ENCODE measurements at places on chromosomes 2 and 18. TPM values are rescaled to one million over a fixed set of nuclear protein-coding genes. Genes with fewer than 3 reads are reported as not detected.

GRCh38 chr2:218378053-218378452, 4.0 kb upstream of the SLC11A1 start:
- DNase-seq: no peak

DNA sequence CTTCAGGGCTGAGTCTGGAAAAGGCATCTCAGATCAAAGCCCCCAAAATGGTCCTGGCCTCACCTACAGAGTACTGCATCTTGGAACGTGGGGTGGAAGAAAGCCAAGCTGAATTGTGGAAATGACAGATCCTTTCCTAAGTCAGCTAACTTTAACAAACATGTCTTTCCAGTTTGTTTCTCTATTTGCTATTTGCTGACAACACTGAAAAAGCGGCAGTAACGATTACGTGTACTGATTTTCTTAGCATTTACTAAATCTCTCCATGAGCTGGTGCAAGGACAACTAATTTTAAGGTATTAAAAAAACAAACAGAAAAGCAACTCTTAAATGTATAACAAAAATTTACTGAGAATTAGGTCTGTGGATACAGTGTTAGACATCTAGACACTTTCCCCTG, 1.1 kb downstream of the HIBCH start:
- DNase-seq: no peak

GRCh38 chr2:3325458-3326181, 52.0 kb downstream of the EIPR1 start:
- no peak for DNase-seq

DNA sequence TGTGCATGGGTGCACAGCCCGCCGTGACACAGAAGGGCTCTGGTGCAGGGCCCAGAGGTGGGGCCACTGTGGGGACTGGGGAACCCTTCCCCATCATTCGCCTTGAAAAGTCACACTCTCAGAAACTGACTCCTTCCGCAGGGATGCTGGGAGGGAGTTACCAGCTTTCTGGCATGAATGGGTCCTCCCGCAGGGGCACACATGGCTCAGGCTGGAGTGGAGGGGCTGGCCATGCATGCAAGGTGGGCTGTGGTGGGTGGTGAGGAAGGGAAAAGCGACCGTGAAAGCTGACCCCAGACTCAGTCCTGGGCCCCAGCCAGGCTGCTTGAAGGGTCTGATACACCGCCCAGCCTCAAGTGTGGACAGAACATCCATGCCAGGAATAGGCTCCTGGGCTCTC, 201.1 kb downstream of the TNS1 start:
- DNase-seq: no peak

GRCh38 chr2:11564816-11565567, 31.1 kb downstream of the GREB1 start:
- no peak for DNase-seq

DNA sequence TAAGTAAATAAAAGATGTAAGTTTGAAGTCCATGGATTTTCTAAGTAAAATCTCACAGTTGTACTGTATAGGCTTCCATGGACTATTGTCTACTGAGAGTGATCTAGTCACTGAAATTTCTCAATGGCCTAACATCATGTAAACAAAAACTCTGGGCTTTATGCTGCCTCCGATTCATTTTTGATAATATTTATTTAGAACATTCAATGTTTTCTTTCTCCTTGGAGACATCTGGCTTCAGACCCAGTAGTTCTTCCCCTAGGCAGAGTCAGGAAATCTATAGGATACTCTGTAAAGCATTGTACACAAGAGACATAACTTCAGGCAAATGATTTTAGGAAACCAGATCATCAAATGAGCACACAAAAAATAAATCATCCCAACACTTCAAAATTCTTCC, 1208.6 kb upstream of the ZEB2 start:
- no peak for DNase-seq

Gene HRH4
- total RNA-seq: 0.18 TPM

Gene ACADL
- 0.24 TPM for total RNA-seq

Gene MGAT5
- total RNA-seq: 37.7 TPM

GRCh38 chr18:36141576-36141975, 11.9 kb downstream of the ELP2 start:
- DNase-seq: no peak

GRCh38 chr2:109701362-109701761, 87.2 kb downstream of the SOWAHC start:
- DNase-seq: peak; percentile 26

DNA sequence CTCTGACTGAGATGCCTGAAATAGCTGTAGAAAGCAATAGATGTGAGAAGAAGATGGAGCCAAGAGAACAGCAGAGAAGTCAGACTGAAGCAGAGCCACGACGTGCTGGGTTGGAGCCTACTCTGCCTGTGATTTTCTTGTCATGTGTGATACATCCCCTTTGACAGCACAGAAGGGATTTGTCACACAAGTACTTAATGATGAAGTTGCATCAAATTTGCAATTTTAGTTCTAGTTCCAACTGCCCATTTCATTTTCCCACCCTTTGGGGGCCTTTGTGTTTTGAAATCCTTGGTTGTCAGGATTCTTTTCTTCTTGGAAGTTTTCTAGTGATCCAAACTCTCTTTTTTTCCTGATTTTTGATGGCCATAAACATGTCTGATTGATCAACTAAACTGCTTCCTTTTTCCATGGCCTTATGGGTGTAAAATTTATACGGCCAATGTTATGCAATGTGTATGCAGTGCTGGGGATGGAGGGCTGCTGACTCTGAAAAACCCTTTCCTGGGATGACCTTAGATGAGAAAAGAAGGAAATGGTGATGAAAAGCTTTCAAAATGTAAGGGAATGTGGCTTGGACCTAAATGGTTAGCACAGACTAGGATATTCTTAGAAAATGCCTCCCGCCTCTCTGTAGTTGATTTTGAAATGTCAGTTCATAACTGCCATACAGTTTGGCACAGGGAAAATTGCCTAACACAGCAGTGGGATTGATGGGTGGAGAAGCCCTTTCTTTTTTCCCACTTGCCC, 9.6 kb upstream of the B3GNT2 start:
- DNase-seq: no peak

DNA sequence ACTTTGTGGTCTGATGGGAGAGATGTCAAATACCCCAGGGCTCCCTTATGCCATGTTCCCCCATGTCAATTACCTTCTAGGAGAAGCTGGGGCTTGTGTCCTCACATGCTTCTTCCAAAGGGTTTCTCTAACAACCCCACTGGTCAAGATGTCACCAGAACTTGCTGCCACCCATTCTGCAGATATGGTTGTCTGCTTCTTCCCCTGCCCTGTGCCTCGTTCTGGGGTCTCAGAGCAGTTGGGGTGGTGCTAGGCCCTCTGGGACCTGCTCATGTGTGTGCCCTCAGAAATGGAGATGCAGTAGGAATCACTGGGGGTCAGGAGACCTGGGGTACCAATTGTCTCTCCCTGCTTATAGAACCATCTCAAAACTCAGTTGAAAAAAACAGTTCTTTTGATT, 268.6 kb downstream of the MYCN start:
- no peak for DNase-seq

GRCh38 chr18:58887613-58887963, 22.9 kb downstream of the ZNF532 start:
- DNase-seq: no peak

DNA sequence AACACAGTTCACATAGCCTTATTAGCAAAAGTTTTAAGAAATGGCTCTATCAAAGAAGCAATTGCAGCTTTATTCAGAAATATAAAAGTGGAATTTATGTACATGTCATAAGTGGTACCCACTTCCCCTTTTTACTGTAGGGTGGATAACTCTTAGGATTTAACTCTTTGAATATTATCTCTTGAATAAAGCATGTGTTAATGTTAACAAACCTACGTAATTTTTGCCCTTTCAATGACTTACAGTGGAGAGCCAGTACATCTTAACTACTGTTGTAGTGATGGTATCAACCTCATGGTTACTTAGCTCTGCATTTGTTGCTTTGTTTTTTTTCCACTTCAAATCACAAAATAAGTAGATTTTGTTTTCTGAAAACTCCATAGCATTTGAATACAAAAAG, 8.8 kb downstream of the NABP1 start:
- DNase-seq: no peak

DNA sequence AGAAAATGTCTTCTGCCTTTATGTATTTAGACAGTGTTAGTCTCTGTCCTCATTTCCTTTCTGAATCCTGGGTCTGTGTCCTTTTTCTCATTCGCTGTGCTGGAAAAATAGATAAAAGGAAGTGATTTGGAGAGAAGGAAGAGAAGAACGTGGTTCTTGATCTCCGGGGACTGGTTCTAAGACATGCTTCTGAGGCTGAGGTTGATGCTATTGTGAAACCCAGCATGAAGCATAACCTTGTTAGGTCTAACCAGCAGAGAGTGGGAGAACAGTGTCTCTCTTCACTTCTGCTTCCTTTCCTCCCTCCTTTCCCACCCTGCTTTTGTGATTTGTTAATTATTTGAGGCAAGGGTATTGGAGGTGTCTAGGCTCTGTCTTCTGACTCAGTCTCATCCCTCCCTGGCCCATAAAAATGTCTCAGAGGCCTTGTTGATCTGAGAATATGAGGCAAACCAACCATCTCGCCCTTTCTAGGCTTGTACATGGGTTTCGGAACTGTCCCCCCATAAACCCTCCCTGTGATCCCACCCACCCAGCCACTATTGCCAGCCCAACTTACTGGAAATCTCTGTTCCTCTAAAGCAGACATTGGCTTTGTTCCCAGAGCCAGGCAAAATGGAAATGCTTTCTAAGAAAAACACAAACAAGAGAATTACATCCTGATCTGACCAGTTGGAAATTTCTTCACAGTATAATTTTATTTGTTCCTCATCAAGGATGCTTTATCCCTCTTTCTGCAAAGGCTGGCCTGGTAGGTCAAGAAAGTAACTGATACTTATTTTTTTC, 360.6 kb upstream of the TNP1 start:
- no peak for DNase-seq

DNA sequence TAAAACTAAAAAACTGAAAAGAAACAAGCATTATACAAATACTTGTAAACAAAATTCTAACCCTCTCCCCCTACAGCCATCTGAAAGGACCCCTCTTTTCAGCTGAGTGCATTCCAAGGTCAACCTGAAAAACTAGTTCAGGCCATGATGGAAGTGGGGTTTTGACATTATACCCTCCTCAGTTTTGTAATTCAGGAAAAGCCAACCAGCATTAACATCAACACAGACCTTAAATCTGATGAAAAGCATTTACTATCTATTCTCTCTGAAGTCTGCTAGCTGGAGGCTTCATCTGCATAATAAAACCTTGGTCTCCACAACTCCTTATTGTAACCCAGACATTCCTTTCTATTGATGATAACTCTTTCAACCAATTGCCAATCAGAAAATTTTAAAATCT, 302.2 kb downstream of the CNTNAP5 start:
- no peak for DNase-seq

GRCh38 chr2:200679127-200679526, 93.3 kb downstream of the AOX1 start:
- no peak for DNase-seq

GRCh38 chr18:12406371-12407111, 1.2 kb upstream of the PRELID3A start:
- DNase-seq: no peak

DNA sequence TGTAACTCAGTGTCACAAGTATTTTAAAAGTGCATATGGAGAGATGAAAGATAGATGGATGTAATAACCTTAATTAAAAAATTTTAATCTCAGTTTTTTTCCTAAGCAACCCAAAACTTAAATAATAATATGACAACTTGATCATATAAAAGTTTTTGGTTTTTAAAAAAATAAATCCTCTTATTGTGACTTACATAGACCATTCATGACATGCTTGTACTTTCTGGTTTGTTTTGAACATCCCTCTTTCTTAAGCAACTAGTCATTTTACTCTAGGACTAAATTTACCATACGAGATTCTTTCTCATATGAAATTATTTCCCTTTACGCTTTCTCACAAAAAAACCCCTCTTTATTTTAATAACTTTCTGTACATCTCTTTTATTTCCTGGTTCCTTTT, 6.5 kb upstream of the PLA2R1 start:
- DNase-seq: no peak

DNA sequence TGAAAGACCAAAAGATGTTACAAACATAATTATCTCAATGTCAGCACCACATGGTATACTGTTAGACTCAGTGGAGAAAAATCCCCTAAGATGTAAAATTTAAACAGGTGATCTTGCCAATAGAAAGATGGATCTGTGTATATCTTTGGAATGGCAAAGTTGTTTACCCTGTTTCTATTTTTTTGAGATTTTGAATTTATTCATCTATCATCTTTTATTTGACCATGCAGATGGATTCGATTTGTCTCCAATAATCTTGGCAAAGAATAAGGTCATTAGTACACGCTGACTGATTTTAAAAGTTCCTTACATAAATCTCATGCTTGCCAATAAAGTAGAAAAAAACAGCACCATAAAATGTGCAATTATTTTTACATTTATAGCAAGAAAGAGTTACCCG, 459.3 kb downstream of the MBD2 start:
- no peak for DNase-seq

Gene SKOR2
- total RNA-seq: not detected

DNA sequence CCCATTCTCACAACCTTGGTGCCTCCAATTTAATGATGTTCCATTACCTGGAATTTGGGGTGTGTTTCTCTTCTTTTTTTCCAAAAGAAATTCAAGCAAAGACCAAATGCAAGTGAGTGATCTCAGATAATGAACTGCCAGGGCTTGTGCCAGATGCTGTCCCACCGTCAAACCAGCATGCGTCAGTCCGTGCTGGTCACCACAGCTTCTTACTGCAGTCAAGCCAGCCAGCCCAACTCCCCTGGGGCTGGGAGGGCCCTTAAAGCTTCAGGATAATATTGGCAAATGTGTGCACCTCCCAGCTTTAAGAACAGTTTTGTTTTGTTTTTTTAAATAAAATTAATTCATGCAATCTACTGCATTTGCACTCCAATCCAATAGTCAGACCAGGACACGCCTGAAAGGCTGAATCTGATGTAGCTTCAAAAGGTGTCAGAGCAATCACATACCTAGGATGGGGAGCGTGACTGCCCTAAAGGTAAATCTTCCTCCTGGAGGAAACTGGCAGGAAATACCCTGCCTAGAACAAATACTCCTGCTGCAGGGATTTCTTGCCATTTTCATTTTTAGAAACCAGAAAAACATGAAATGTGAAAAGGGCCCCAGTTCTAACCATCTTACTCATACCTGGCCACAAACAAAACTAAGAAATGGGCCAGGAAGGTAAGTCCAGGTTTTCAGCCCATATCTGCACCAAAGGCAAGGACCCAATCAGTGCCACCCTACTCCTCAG, 26.8 kb upstream of the SP3 start:
- DNase-seq: peak; percentile 67

DNA sequence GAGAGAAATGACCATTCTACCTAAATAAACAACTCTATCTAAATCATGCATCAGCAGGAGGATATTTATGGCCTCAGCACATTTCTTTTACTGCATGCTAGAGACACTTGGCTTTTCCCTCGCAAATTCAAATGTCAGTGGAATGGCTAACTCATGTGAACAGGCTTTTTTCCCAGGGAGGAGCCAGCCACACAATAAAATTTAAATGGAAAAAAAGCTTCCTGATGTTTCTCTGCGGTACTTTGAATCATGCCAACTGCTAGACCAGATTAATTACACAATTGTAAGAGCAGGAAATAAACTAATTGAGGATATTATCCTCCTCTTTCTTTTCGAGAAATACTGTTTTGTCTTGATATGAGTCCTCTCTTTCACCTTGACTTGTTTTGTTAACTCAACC, 676.3 kb downstream of the IRS1 start:
- no peak for DNase-seq

Data from PC-9 (cell line).